Breast epithelium (tissue), 4 donors: ENCODE measurements at places on chromosomes 2 and 18. TPM values are rescaled to one million over a fixed set of nuclear protein-coding genes. Genes with fewer than 3 reads are reported as not detected.

- H3K36me3 ChIP-seq: no peaks in the 10 kb centered on the region
- no peaks in the 10 kb centered on the region for H3K4me1 ChIP-seq
- no peak for DNase-seq
- H3K27ac ChIP-seq: no peak overlapping the region
- no peaks in the 10 kb centered on the region for H3K27me3 ChIP-seq
These were observed 63.9 kb downstream of the ALPK2 start for GRCh38 chr18:58565021-58565420.

GRCh38 chr2:9060819-9061218, 57.3 kb upstream of the MBOAT2 start:
- no peaks in the 10 kb centered on the region for H3K36me3 ChIP-seq
- no peaks in the 10 kb centered on the region for H3K27me3 ChIP-seq
- no peak overlapping the region for H3K4me3 ChIP-seq

GRCh38 chr2:8324164-8324856, 357.5 kb upstream of the ID2 start:
- H3K27ac ChIP-seq: no peak overlapping the region
- no peaks in the 10 kb centered on the region for H3K36me3 ChIP-seq
- no peak overlapping the region for H3K4me3 ChIP-seq
- no peak for DNase-seq
- H3K27me3 ChIP-seq: no peaks in the 10 kb centered on the region
- H3K4me1 ChIP-seq: no peaks in the 10 kb centered on the region

- no peak for DNase-seq
- no peak overlapping the region for H3K27ac ChIP-seq
- no peaks in the 10 kb centered on the region for H3K27me3 ChIP-seq
- H3K4me1 ChIP-seq: no peaks in the 10 kb centered on the region
- peaks cover 5% of the 10 kb centered on the region for H3K36me3 ChIP-seq
- no peak overlapping the region for H3K4me3 ChIP-seq
These were observed 102.1 kb downstream of the ATAD2B start for GRCh38 chr2:23824777-23825212.

EEF1B2 gene
- 425 TPM for total RNA-seq

- no peak overlapping the region for H3K27ac ChIP-seq
- H3K27me3 ChIP-seq: no peaks in the 10 kb centered on the region
- H3K36me3 ChIP-seq: no peaks in the 10 kb centered on the region
- DNase-seq: no peak
- no peak overlapping the region for H3K4me3 ChIP-seq
These were observed 36.8 kb downstream of the EML6 start for GRCh38 chr2:54760310-54760709.

GRCh38 chr2:205759257-205759656, 77.0 kb downstream of the NRP2 start:
- no peaks in the 10 kb centered on the region for H3K36me3 ChIP-seq
- H3K27ac ChIP-seq: no peak overlapping the region
- H3K4me3 ChIP-seq: no peak overlapping the region
- DNase-seq: no peak
- peaks cover 5% of the 10 kb centered on the region for H3K4me1 ChIP-seq

- no peaks in the 10 kb centered on the region for H3K27me3 ChIP-seq
- H3K27ac ChIP-seq: no peak overlapping the region
- no peak overlapping the region for H3K4me3 ChIP-seq
- no peak for DNase-seq
- H3K4me1 ChIP-seq: no peaks in the 10 kb centered on the region
These were observed 46.9 kb upstream of the CYP20A1 start for GRCh38 chr2:203191961-203192360.

- H3K4me3 ChIP-seq: no peak overlapping the region
These were observed 273.7 kb upstream of the UBE2E3 start for GRCh38 chr2:180706694-180707093.

LIMS4 gene
- total RNA-seq: 1.3 TPM
